ENCODE measurements at places on chromosomes 5 and 9.

DNA sequence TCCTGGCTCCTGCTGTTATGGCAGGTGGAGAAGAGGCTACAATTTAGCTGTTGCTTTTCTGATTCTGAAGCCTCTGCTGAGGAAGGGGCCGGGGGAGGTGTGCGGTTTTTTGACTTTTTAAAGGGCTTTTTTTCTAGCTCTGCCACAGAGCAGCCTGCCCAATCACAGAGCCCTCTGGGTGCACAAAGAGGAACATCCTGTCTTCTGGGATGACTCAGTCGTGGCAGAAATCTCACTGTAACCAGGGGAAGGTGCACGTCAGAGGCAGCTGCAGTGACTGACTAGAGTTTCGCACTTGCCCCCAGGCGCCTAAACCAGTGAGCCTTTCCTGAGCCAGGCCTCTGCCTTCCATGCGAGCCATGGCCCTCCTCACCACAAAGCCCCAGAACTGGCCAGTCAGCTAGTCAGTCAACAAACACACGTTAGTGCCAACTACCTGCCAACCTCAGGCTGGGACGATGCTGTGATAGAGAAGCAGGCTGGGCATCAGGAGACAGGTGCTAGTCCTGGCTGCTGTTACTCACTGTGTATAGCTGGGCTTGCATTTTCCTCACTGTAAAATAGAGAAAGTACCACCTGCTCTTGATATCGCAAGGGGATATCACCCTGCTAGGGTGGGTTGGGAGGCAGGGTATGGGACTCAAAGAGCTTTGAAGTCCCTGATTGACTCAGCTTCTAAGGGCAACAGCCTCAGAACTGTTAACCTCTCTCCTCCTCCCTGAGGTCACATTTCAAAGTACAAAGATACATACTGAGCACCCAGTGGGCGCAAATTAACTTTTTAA lies 2.2 kb downstream of the AKNA start:
- peak; percentile 79 for DNase-seq

GRCh38 chr5:137141779-137142178 lies 357.3 kb downstream of the SPOCK1 start:
- no peak for DNase-seq

DNA sequence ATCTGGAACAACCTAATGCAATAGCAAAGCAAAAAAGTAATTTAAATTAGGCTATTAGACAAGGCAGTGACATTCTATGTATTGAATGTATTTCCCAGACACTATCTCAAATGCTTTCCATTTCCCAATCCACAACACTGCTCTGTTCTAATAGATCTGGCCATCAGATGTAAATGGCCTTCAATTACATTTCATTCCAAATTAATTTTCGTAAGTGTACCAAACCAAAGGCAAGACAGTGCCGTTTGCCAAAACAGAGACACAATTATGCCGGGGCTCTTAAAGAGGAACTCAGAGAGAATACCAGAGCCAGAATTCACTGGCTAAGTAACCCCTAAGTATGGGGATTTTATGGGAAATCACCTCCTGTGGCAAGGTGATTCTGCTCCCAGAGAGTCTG lies 63.1 kb downstream of the GNAQ start:
- no peak for DNase-seq

DNA sequence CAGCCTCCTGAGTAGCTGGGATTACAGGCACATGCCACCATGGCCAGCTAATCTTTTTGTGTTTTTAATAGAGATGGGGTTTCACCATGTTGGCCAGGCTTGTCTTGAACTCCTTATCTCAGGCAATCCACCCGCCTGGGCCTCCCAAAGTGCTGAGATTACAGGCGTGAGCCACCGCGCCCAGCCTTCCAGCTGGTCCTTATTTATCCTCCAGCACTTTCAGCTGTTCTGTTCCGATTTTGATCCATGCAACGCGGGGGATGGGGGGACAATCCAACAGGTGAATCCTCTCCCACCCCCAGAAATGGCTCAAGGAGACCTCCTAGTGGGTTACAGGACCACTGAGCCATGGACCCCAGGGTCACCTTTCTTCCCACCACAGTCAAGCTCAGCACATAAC lies 14.7 kb upstream of the CDKN2AIPNL start:
- no peak for DNase-seq

DNA sequence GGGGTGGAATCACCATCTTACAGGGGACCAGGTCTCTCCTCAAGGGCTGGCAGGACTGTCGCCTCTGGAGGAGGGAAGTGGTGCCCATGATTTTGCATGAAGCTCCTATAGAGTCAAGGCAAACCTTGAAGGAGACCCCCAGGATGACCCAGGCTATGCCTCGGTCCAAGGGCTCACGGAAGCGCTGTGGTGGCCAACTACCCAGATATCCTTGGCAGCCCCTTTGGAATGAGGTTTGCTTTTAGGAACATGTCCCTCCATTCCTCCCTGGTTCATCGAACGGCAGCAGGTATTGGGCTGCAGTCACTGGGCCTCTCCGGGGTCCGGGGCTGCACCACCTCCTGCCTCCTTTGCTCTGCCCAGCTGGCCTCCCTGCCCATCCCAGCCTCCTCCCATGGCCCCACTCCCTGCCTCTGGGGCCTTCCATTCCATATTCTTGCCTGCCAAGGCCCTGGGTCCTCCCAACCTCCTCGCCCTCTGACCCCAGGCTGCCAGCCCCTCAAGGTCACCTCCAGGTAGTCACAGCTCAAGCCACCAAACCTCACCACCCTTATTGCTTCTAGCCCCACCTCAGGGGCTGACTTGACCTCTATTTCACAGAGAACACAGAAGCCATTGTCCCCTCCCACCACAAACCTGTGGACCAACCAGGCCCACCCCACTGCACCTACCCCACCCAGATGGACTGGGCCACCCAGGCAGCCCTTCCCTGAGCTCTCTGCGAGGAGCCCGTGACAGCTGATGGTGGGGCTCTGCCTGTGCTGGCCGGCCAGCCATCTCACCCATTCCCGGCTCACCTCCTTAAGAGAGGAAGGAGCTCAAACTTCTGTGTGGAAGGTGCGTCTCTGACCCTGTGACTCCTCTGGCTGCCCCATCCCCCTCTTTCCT lies 3.6 kb upstream of the IL3 start:
- no peak for DNase-seq

GRCh38 chr9:125632321-125633115 lies 74.5 kb downstream of the MAPKAP1 start:
- peak; percentile 91 for DNase-seq

DNA sequence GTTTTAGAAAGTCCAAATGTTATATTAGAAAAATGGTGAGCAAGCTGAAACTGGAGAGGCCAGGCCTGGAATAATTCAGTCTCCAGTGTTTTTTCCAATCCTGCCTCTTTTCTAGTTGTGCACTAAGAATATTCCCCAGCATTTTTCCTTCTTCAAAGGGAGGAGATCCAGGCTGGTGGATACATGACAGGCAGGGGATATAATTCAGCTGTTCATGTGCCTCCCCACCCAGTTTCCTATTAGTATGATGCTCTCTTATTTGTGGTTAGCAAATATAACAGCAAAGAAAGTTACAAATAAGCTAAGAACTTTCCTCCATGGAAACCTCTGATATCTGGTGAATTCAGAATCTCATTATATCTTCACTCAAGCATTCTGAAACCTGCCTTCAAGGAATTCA lies 216.4 kb downstream of the TARS1 start:
- DNase-seq = no peak

GRCh38 chr9:127818574-127818973 lies 15.9 kb downstream of the FPGS start:
- no peak for DNase-seq

DNA sequence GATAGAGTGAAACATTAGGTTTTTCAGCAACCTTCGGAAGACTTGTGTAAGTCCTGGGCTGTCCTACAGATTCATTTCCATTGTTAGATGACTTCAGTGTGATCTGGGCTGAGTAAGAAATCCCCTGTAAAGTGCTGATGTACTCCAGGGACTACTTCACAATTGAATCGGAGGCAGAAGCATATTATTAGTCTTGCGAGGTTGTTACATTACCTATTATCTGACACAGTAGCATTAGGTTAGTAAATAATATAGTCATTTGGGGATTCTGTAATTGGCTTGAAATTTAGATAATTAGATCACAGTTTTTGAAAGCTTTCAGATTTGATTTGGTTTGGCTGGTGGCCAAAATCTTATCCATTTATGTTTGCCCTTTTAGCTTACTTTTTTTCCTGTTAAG lies 62.4 kb downstream of the DMRT1 start:
- no peak for DNase-seq

Measured in RCC 7860 (cell line).